Activated CD4-positive, alpha-beta T cell treated with anti-CD3 and anti-CD28 coated beads, Interleukin-2, amount 10 ng/mL, durations not matched to agents 7 days and 5 days (primary cell): ENCODE measurements at places on chromosomes 7 and 10. TPM values are rescaled to one million over a fixed set of nuclear protein-coding genes. Genes with fewer than 3 reads are reported as not detected.
A peak's percentile ranks its signal among the peaks of the same experiment; 100 is the strongest.

The DENND2A gene
- not detected for total RNA-seq

The STK32C gene
- 11.1 TPM for total RNA-seq

The CPA2 gene
- not detected for total RNA-seq

The TLX1 gene
- not detected for total RNA-seq

The SPDYE1 gene
- not detected for total RNA-seq

The LRGUK gene
- total RNA-seq, result 0.17 TPM

The SFTPA1 gene
- not detected for total RNA-seq

The CLCN1 gene
- total RNA-seq, result not detected

The CYP2C19 gene
- total RNA-seq, result not detected

The ACTL6B gene
- total RNA-seq, result not detected

The CHAT gene
- not detected for total RNA-seq

The ZNF282 gene
- 29.4 TPM for total RNA-seq

The CCDC3 gene
- total RNA-seq, result 0.12 TPM

The SKAP2 gene
- 6.3 TPM for total RNA-seq

GRCh38 chr10:125035588-125036295, 93.8 kb downstream of the ZRANB1 start:
- peaks cover 3% of the 10 kb centered on the region for H3K27me3 ChIP-seq
- no peaks in the 10 kb centered on the region for H3K4me1 ChIP-seq
- no peaks in the 10 kb centered on the region for H3K36me3 ChIP-seq
- DNase-seq, result no peak

DNA sequence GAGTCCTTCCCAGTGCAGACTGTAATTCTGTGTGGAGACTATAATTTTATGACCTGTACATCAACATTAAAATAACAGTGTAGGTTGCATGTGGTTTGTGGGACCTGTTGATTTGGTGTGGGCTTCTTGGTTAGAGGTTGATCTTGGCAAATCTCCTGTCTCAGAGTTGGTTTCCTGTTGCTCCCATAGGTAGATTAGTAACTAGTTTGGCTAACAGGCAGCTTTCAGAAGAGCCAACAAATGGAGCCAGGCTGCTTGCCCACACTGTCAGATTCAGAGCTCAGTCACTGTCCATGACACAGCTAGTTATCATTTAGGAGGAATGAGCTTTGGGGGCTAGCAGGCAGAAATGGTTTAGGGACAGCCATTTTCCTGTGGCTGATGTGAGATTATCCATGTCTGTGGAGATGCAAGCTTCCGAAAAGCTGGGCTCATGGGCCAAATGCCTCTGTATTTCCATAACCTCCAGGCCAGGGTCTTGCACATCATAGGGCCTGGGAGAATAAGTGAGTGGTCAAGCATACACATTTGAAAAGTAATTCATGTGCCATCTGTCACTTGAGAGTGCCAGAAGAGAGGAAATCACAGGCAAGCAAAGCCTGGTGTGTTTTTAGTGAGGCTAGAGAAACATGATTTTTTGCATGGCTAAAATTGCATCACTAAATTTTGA, 33.4 kb downstream of the CCM2 start:
- peaks cover 75% of the 10 kb centered on the region for H3K4me1 ChIP-seq
- peak overlapping the region; percentile 79 for H3K27ac ChIP-seq
- H3K4me3 ChIP-seq, result peak overlapping the region; percentile 60
- peaks cover 73% of the 10 kb centered on the region for H3K36me3 ChIP-seq
- DNase-seq, result peak; percentile 26

- DNase-seq, result no peak
- H3K27me3 ChIP-seq, result peaks cover 3% of the 10 kb centered on the region
- H3K4me1 ChIP-seq, result no peaks in the 10 kb centered on the region
- no peak overlapping the region for H3K27ac ChIP-seq
- no peak overlapping the region for H3K4me3 ChIP-seq
Measured at GRCh38 chr10:13360587-13360986, 12.5 kb upstream of the SEPHS1 start.

DNA sequence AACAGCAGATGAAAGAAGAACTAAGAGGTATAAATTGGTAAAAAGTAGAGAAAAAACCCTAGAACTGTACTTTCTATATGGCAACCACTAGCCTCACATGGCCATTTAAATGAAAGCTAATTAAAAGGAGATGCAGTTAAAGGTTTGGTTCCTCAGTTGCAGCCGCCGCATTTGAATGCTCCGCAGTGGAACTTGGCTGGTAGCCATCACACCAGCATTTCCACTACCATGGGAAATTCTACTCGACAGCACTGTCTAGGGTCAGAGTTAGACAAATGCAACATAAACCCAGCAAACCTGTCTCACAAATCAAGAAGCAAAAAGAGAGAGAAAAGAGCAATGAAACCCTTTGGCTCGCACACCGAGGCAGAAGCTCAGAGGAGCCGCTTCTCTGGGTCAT, 29.7 kb downstream of the VIPR2 start:
- peaks cover 18% of the 10 kb centered on the region for H3K27me3 ChIP-seq
- no peak for DNase-seq
- H3K27ac ChIP-seq, result no peak overlapping the region
- no peaks in the 10 kb centered on the region for H3K36me3 ChIP-seq

- H3K4me3 ChIP-seq, result no peak overlapping the region
- no peak for DNase-seq
- no peaks in the 10 kb centered on the region for H3K27me3 ChIP-seq
- H3K36me3 ChIP-seq, result peaks cover 34% of the 10 kb centered on the region
- no peak overlapping the region for H3K27ac ChIP-seq
- peaks cover 18% of the 10 kb centered on the region for H3K4me1 ChIP-seq
Measured at GRCh38 chr10:88395677-88396076, 187.4 kb downstream of the RNLS start.

DNA sequence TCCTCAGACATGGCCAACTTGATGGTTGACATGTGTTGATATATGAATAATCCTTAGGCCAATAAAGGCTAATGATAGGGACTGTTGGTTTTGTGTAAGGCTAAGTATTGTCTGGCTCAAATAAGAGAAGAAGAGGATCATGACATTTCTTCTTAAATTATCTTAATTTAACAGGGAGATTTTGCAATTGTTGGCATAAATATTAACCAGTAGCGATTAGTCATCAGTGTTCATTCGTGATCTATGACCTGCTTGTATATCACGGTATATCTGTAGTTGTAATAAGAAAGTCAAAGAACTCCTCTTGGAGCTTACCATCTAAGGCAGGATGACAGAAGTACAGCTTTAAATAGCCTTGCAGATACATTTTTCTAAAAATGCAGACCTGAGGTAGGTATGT, 196.4 kb downstream of the CREB5 start:
- no peak overlapping the region for H3K4me3 ChIP-seq
- peaks cover 10% of the 10 kb centered on the region for H3K27me3 ChIP-seq
- H3K4me1 ChIP-seq, result no peaks in the 10 kb centered on the region
- H3K36me3 ChIP-seq, result no peaks in the 10 kb centered on the region
- DNase-seq, result no peak
- H3K27ac ChIP-seq, result no peak overlapping the region

DNA sequence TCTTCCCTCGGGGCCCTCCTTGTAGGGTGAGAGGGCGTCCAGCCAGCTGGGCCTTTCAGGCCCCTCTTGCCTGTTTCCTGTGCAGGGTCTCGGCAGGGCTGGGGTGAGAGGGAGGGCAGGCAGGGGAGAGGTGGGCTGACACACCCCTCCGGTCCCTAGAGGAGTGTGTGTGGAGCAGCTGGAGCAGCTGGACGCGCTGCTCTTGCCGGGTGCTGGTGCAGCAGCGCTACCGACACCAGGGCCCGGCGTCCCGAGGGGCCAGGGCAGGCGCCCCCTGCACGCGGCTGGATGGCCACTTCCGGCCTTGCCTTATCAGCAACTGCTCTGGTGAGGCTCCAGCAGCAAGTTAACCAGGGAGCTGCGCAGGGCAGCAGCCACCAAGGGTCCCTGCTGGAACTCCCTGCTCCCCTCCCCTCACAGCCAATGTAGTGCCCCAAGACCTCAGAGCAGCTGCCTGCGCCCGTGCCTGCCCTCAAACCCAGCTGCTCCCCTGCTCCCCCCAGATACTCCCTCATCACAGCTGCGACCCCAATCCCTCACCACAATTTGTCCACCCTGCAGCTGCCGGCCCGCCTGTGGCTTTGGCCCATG, 15.7 kb upstream of the ZNF862 start:
- no peaks in the 10 kb centered on the region for H3K27me3 ChIP-seq
- H3K4me1 ChIP-seq, result no peaks in the 10 kb centered on the region
- no peak overlapping the region for H3K4me3 ChIP-seq
- no peaks in the 10 kb centered on the region for H3K36me3 ChIP-seq
- DNase-seq, result no peak
- peak overlapping the region; percentile 19 for H3K27ac ChIP-seq

DNA sequence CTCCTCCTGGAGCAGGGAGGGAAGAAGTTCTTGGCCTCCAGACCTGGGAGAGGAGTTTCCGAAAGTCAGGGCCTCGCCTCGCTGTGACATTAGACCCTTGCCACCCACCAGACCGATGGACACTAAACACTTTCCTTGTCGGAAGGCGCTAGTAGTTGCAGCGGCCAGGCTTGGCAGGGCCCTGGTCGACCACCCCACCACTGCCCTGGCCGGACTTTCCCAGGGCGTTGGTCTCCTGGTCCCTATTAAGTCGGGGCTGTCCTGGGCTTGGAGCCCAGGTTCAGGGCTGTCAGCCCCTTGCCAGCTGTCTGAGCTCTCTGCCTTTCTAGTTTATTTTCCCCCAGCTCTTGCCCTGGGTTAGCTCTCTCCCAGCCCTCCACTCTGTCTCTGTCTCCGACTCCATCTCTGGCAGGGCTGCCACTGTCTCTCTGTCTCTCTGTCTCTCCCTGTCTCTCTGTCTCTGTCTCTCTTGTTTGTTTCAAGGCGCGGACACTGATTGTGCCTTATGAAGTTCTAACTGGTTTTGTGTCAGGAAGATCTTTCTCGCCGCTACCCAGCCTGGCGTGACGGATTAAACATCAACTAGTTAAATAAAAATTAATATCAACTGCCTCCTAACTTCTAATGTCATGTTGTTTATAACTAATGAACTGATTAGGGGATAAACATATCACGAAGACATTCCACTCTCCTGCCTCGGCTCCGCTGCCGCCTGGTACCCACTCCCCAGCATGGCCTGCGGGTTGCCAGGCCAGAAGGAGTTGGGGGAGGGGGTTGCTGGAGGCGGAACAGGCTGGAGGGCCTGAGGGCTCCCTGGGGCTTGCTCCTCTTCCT, 13.8 kb upstream of the PAX2 start:
- H3K4me1 ChIP-seq, result peaks cover 25% of the 10 kb centered on the region
- H3K36me3 ChIP-seq, result no peaks in the 10 kb centered on the region
- H3K27me3 ChIP-seq, result peaks cover 90% of the 10 kb centered on the region
- peak overlapping the region; percentile 37 for H3K4me3 ChIP-seq
- no peak for DNase-seq

- no peak for DNase-seq
- no peak overlapping the region for H3K27ac ChIP-seq
- peaks cover 24% of the 10 kb centered on the region for H3K4me1 ChIP-seq
Measured at GRCh38 chr7:6256677-6257535, 15.5 kb downstream of the CYTH3 start.

- no peak overlapping the region for H3K4me3 ChIP-seq
- no peaks in the 10 kb centered on the region for H3K36me3 ChIP-seq
- peaks cover 12% of the 10 kb centered on the region for H3K27me3 ChIP-seq
- no peaks in the 10 kb centered on the region for H3K4me1 ChIP-seq
Measured at GRCh38 chr7:121302214-121302745, 26.5 kb upstream of the WNT16 start.

- no peaks in the 10 kb centered on the region for H3K36me3 ChIP-seq
- no peak overlapping the region for H3K4me3 ChIP-seq
- no peaks in the 10 kb centered on the region for H3K4me1 ChIP-seq
- no peak for DNase-seq
Measured at GRCh38 chr7:47346377-47346914, 235.5 kb downstream of the TNS3 start.

GRCh38 chr7:122055073-122055472, 89.0 kb downstream of the AASS start:
- H3K4me1 ChIP-seq, result no peaks in the 10 kb centered on the region
- no peaks in the 10 kb centered on the region for H3K36me3 ChIP-seq
- DNase-seq, result no peak
- H3K4me3 ChIP-seq, result no peak overlapping the region
- H3K27me3 ChIP-seq, result no peaks in the 10 kb centered on the region
- no peak overlapping the region for H3K27ac ChIP-seq

GRCh38 chr7:108724251-108725100, 154.8 kb downstream of the DNAJB9 start:
- no peak for DNase-seq
- H3K4me1 ChIP-seq, result no peaks in the 10 kb centered on the region
- H3K36me3 ChIP-seq, result no peaks in the 10 kb centered on the region
- no peaks in the 10 kb centered on the region for H3K27me3 ChIP-seq
- no peak overlapping the region for H3K4me3 ChIP-seq
- H3K27ac ChIP-seq, result no peak overlapping the region

GRCh38 chr7:75896803-75897327, 18.0 kb downstream of the RHBDD2 start:
- no peak overlapping the region for H3K27ac ChIP-seq
- H3K4me3 ChIP-seq, result no peak overlapping the region
- no peak for DNase-seq
- H3K4me1 ChIP-seq, result no peaks in the 10 kb centered on the region
- no peaks in the 10 kb centered on the region for H3K36me3 ChIP-seq

- H3K27ac ChIP-seq, result no peak overlapping the region
- H3K36me3 ChIP-seq, result no peaks in the 10 kb centered on the region
- no peaks in the 10 kb centered on the region for H3K27me3 ChIP-seq
- no peak for DNase-seq
- H3K4me3 ChIP-seq, result no peak overlapping the region
Measured at GRCh38 chr10:70751356-70751755, 33.8 kb downstream of the TBATA start.

DNA sequence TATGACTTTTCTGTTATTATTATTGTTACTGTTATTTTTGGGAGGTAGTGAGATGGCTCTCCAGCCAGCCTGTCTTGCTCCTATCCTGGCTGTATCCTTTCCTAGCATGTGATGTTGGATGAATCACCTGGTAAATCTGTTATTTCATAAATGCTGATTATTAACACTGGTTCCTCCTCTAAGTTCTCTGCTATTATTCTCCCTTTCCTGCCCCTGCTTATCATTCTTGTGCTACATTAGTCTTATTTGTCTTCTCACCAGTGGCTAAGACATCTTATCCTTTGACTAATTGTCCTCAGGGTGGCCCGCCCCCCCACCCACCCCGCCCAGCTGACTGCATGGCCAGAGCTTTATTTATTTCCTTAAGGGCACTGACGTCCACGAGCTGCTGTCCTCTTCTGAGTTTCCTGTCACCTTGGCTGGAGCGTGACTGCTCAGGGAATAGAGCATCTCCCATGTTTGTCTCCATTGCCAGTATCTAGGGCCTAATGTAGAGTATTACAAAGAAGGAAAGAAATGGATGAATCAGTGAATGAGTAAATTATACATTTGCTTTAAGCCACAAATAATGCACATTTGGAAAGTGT, 110.1 kb upstream of the KLF6 start:
- H3K4me3 ChIP-seq, result no peak overlapping the region
- no peak for DNase-seq
- H3K27me3 ChIP-seq, result no peaks in the 10 kb centered on the region
- H3K36me3 ChIP-seq, result no peaks in the 10 kb centered on the region
